ENCODE measurements at places on chromosomes 2 and 18. TPM values are rescaled to one million over a fixed set of nuclear protein-coding genes. Genes with fewer than 3 reads are reported as not detected.
A peak's percentile ranks its signal among the peaks of the same experiment; 100 is the strongest.

GRCh38 chr2:161994761-161995520, 79.1 kb downstream of the DPP4 start:
- ATAC-seq, result no peak

DNA sequence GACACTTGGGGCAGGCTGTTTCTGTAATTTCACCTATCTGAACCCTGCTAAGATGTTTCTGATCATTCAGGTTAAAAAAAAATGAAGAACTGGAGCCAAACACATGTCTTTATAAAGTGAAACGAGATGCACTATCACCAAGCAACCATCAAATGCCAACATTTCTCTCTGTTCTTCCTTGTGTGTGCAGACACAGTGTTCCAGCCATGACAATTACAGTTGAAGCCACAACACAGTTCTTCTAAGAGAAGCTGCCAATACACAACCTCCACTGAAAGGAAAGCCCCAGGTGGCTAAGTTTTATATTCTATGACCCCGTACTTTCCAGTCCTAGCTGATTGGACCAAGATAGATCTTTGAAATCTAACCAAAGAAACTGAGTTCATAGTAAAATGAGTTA, 181.8 kb downstream of the RAD51AP2 start:
- ATAC-seq, result no peak

DNA sequence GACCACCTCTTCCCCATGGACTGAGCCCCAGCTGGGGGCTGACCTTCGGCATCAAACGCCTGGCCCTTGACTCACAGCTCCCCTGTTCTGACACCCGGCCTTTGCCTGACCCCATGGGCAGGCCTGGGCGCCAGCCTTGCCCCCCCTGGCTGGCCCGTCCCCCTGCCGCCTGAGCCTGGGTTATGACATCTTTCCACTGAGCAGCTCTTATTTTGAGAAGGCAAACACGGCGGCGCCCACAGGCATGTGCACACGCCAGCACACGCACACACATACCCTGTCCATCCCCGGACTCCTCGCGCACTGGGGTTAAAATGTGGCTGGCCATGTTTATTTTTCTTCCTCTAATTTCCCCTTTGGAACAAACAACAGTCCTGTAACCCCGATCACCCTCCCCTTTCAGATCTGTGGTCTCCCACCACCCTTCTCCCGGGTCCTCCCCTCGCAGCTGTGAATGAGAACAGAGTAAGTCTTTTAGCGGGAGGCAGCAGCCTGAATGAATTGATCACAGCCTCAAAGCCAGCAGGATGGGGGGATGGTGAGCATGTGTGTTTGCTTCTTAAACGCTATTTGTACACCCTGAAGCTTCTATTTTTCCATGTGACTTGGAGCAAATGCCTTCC, 11.8 kb upstream of the ATOH8 start:
- ATAC-seq, result peak; percentile 48

DNA sequence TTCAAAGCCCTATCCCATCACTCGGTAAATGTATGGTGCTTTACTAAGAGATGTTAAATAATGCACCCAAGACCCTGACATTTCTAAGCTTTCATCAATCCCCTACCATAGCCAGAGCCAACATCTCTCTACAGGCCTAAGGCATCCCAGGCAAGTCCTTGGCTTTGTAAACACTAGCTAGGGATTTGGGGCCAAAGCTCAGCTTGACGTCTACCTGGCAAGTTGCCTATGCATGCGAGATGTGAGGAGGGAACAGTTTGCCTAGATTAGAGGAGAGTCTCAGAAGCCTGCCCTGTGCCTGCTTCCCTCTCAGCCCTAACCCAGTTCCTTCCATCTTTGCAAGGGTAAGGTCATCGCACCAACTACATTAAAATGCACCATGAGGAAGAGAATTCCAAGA, 221.5 kb upstream of the NCKAP5 start:
- ATAC-seq, result no peak

GRCh38 chr2:136281281-136282114, 163.5 kb upstream of the CXCR4 start:
- no peak for ATAC-seq

GRCh38 chr2:185108588-185108987, 510.3 kb downstream of the ZNF804A start:
- ATAC-seq, result no peak

DNA sequence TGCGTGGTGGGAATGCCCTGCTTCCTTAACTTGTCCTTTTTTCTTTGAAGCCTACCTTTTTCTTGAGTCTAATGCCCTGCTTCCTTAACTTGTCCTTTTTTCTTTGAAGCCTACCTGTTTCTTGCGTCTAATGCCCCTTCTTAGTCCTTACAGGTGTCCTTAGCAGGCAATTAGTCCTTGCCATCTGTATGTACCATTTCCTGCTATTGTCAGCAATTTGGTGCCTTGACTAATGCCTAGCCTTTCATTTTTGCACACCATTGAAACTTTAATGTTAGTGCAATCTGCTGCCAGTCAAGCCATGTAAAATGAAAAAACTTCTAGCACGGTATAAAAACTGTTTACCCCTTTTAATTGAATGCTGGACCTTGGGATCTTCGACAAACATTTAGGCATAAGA, 4.3 kb downstream of the KDM3A start:
- ATAC-seq, result no peak

DNA sequence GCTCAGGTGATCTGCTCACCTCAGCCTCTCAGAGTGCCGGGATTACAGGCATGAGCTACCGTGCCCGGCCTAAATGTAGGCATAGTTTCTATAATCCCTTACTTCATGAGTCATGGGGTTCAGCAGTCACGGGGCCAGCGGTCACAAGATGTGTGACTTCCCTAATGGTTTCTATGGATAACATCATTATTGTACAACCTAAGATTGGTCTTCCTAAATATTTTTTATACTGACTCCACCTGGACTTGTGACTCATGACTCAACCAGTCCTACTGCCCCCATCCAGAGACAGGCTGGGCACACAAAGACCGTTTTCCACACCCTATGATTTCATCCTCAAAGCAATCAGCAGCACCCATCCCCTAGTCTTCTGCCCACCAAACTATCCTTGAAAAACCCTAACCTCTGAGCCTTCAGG, 15.9 kb downstream of the FAM210A start:
- ATAC-seq, result no peak

DNA sequence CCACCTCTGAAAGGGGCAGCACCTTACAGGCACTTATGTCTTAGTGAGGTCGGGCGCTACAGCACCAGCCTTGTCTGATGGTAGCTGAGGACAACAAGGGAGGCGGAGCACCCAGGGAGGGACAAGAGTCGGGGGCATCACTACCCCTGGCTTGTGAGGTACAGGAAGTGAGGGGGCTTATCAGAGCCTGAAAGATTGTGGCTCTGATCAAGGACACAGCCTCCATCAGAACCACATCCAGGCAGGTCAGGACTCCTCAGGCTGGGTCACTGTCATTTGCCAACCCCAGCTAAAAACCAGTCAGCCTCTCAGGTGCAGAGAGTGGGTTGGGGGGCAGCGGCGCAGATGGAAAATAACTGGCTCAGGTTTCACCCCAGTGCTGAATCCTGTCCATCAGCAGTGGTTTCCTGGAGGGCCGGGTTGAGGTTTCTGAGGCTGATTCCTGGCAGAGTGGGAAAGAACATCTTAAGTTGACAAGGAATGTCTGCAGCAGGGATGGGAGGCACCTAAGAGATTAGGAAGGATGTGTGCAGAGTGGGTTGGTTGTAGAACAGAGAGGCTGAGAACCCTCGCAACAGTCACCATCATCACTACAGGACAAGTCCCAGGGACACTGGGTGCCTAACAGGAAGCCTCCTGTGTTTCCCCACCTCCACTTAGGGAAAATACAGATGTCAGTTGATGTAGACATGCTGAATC, 45.3 kb downstream of the FBLN7 start:
- no peak for ATAC-seq

The RGPD3 gene
- 0.40 TPM for total RNA-seq

The CNDP1 gene
- not detected for total RNA-seq

The CNGA3 gene
- 1.1 TPM for total RNA-seq

The RGPD4 gene
- not detected for total RNA-seq

Data from gastroesophageal sphincter (tissue), 4 donors.